Type B pancreatic cell (in vitro differentiated cells): ENCODE measurements at places on chromosomes 6 and 20.

DNA sequence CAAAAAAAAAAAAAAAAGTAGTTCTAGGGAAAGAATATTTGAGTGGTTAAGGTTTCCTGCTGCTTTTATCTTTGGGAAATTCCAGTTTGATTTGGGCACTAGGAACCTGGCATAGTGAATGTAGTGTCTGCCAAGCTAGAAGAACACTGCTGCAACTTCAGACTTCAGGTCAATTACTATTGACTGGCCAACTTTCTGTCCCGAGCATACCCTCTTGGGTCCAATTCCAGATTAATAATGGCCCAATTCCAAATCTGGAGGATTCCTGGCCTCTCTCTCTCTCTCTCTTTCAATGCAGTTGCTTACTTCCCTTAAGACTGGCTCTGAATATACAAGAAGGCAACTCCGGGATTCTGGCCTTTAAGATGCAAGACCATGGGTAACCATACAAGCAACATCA lies 74.9 kb downstream of the ANKEF1 start:
- H3K27ac ChIP-seq, result no peak overlapping the region
- H3K4me1 ChIP-seq, result peaks cover 4% of the 10 kb centered on the region
- no peak overlapping the region for H3K4me3 ChIP-seq
- H3K36me3 ChIP-seq, result no peaks in the 10 kb centered on the region
- peaks cover 3% of the 10 kb centered on the region for H3K27me3 ChIP-seq
- DNase-seq, result no peak

DNA sequence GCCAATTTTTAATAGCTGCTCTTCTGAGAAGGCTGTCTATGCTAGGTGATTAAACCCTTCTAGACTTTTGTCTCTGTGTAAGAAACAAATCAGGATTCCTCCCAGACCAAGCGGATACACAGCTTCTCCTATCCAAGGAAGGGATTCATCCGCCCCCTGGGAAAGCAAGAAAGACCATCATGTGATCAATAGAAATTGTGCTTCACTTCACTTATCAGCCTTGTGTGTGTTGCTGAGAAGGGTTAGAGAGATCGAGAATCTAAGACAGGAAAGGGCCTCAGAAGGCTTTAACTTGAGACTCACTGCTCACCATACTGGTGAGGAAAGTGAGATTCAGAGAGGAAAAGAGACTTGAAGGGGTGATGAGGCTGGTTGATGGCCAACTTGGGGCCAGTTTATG lies 1.5 kb downstream of the ABCC10 start:
- H3K4me1 ChIP-seq, result peaks cover 16% of the 10 kb centered on the region
- H3K27ac ChIP-seq, result peak overlapping the region; percentile 97
- DNase-seq, result no peak
- peak overlapping the region; percentile 96 for H3K4me3 ChIP-seq
- no peaks in the 10 kb centered on the region for H3K36me3 ChIP-seq

GRCh38 chr20:48690888-48691287 lies 136.9 kb downstream of the PREX1 start:
- DNase-seq, result no peak
- H3K4me1 ChIP-seq, result peaks cover 12% of the 10 kb centered on the region
- H3K27ac ChIP-seq, result no peak overlapping the region

GRCh38 chr6:232982-233640 lies 59.2 kb upstream of the DUSP22 start:
- H3K27ac ChIP-seq, result no peak overlapping the region
- H3K4me3 ChIP-seq, result no peak overlapping the region
- peaks cover 4% of the 10 kb centered on the region for H3K27me3 ChIP-seq
- no peaks in the 10 kb centered on the region for H3K36me3 ChIP-seq
- peaks cover 10% of the 10 kb centered on the region for H3K4me1 ChIP-seq

DNA sequence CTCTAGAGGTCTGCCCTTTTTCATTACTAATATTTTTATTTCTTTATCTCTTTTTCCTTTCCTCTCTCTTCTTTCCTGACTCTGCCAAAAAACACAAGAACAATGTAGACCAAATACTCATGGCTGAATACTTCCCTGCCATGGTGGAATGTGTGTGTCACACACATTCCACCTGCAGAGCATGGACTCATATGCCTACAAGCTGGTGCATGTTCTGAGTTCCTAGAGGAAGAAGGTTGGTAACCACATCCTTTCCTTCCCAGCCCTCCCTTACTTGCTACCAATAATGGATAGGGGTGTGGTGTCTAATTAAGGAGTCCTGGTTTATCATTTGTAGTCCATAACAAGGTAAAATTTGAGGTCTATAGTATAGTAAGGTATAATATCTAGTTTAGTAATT lies 15.2 kb upstream of the CST9L start:
- H3K27ac ChIP-seq, result no peak overlapping the region
- no peak overlapping the region for H3K4me3 ChIP-seq
- no peaks in the 10 kb centered on the region for H3K4me1 ChIP-seq
- no peaks in the 10 kb centered on the region for H3K36me3 ChIP-seq
- DNase-seq, result no peak
- H3K27me3 ChIP-seq, result peaks cover 4% of the 10 kb centered on the region

DNA sequence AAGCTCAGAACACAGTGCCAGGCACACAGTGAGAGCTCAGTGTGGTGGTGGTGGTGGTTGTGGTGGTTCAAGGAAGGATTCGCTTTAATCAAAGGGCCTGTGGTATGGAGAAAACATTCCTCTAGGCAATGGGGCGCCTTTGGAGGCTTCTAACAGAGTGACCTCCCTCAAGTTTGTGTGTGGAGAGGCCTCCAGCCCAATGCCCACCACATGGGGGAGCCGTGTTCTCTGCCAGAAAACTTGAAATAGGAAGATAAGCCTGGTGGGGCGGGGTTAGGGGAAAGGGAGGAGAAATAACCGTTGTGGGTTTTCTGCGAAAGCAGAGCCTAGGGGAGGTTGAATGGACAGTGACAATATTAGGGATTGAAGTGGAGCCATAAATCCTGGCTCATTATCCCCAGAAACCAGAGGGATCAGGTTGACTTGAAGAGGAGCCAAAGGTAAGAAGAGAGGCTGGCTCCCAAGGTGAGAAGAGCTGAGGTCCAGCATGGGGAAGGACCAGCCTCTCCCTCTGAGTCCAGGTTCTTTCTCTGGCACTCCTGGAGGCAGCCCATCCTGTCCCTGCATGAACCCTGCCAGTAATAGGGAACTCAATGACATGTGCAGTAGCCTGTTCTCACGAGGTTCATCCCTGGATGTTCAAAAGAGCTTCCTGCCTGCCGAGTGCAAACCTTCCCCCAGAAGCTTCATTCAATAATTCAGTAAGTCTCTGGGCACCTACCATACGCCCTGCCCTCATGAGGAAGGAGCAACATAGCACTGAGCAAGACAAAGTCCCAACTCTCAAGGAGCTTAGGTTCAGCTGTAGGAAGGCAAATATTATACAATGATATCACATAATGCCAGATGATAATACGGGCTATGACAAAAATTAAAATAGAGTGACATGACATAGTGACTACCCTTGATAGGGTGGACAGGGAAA lies 51.4 kb downstream of the TGM2 start:
- H3K36me3 ChIP-seq, result no peaks in the 10 kb centered on the region
- no peak overlapping the region for H3K4me3 ChIP-seq
- peak; percentile 55 for DNase-seq
- no peaks in the 10 kb centered on the region for H3K27me3 ChIP-seq
- H3K4me1 ChIP-seq, result peaks cover 28% of the 10 kb centered on the region

- H3K27ac ChIP-seq, result no peak overlapping the region
- H3K4me3 ChIP-seq, result no peak overlapping the region
- peaks cover 17% of the 10 kb centered on the region for H3K4me1 ChIP-seq
- no peak for DNase-seq
- peaks cover 3% of the 10 kb centered on the region for H3K27me3 ChIP-seq
These were observed 976.9 kb downstream of the KIF16B start for GRCh38 chr20:15596220-15596890.

DNA sequence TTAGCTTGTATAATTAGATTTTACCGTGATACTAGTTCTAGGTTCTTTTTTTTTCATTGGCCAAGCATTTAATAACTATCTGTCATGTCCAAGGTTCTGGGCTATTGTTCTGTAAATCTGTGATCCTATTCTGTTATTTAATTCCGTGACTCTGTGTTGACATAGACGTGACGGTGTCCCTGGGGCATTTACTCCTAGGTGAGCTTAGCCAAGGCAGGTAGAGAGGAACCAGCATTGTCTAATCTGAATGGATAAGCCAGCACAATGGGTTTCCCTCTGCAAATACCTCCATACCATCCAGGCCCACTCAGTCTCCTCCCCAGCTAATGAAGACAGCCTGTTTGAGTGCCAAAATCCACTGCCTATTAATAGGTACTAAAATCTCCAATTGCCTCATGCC lies 8.9 kb upstream of the CDSN start:
- no peaks in the 10 kb centered on the region for H3K36me3 ChIP-seq
- DNase-seq, result no peak
- peaks cover 23% of the 10 kb centered on the region for H3K27me3 ChIP-seq

- peaks cover 19% of the 10 kb centered on the region for H3K27me3 ChIP-seq
- peak overlapping the region; percentile 68 for H3K27ac ChIP-seq
- H3K36me3 ChIP-seq, result no peaks in the 10 kb centered on the region
These were observed 75.7 kb upstream of the FOXP4 start for GRCh38 chr6:41470331-41471063.

- H3K4me1 ChIP-seq, result peaks cover 15% of the 10 kb centered on the region
- no peak for DNase-seq
- H3K4me3 ChIP-seq, result no peak overlapping the region
- H3K27ac ChIP-seq, result no peak overlapping the region
These were observed 65.5 kb downstream of the SOBP start for GRCh38 chr6:107555449-107555848.

DNA sequence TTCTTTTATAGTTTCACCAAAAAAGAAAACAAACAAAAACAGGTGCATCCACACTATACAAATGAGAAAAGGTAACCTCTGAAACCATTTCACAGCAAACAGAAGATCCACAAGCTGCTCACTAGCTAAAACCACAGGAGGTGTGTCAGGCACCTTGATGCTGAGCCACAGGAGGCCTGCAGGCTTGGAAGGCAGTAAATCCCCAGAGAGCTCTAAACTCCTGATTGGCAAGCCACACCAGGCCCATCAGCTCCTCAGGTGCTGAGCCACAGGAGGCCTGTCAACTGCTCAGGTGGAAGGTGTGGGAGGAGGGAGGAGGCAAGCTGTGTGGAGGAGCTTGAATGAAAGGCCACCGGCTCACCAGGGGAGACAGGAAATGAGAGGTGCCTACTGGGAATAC lies 273.0 kb downstream of the PKHD1 start:
- peaks cover 5% of the 10 kb centered on the region for H3K4me1 ChIP-seq
- H3K27ac ChIP-seq, result no peak overlapping the region
- H3K36me3 ChIP-seq, result no peaks in the 10 kb centered on the region
- no peaks in the 10 kb centered on the region for H3K27me3 ChIP-seq

GRCh38 chr6:57177545-57178265 lies 5.6 kb downstream of the BAG2 start:
- no peak overlapping the region for H3K4me3 ChIP-seq
- H3K27me3 ChIP-seq, result peaks cover 9% of the 10 kb centered on the region
- H3K4me1 ChIP-seq, result peaks cover 14% of the 10 kb centered on the region
- H3K36me3 ChIP-seq, result peaks cover 14% of the 10 kb centered on the region

DNA sequence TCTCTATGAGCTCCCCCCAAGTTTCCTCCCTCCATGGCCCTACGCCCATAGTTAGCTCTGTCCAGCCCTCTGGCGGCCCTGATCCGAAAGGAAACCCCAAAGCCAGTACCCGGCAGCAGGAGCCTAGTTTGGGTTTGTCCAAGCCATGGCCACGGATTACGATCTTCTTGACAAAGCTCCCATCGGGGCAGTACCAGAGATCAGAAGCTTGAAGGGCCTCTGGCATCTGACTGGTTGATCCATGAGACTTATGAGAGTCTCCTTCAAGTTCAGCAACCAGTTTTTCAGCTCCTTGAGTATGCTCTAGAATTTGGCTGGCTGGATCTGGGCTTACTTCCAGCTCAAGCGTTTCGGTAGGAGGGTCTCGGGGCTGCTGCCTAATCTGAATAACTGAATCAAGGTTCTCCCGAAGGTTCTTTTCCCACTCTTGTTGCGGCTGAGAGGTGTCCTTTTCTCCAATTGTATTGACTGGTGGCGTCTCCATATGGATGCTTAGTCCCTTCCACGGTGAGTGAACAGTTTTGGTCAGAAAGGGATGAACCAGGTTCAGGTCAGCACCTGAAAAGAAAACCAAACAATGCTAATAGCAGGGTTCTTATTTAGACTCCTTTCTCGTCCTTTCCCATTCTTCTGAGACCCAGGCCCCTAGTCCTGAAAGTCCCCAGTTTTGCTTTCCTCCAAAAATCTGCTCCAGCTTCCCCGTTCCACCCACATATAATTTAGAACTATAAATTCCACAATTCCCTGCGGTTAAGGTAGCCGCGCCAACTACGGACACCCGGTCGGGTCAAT lies 595 bp downstream of the FKBPL start:
- peak overlapping the region; percentile 98 for H3K4me3 ChIP-seq
- H3K4me1 ChIP-seq, result peaks cover 32% of the 10 kb centered on the region
- peak overlapping the region; percentile 97 for H3K27ac ChIP-seq
- H3K27me3 ChIP-seq, result peaks cover 9% of the 10 kb centered on the region
- DNase-seq, result no peak

- H3K36me3 ChIP-seq, result no peaks in the 10 kb centered on the region
- no peak for DNase-seq
- no peak overlapping the region for H3K4me3 ChIP-seq
- H3K27ac ChIP-seq, result no peak overlapping the region
These were observed 51.1 kb upstream of the CST7 start for GRCh38 chr20:24897974-24898373.

- no peak overlapping the region for H3K27ac ChIP-seq
- H3K36me3 ChIP-seq, result no peaks in the 10 kb centered on the region
- no peak overlapping the region for H3K4me3 ChIP-seq
- no peak for DNase-seq
These were observed 45.1 kb upstream of the TBC1D7 start for GRCh38 chr6:13373488-13373886.

GRCh38 chr6:27188061-27188884 lies 59.2 kb upstream of the PRSS16 start:
- H3K36me3 ChIP-seq, result no peaks in the 10 kb centered on the region
- peak overlapping the region; percentile 93 for H3K27ac ChIP-seq
- no peak for DNase-seq
- no peaks in the 10 kb centered on the region for H3K27me3 ChIP-seq

GRCh38 chr6:43667245-43668150 lies 20.1 kb downstream of the MRPS18A start:
- H3K4me1 ChIP-seq, result peaks cover 35% of the 10 kb centered on the region
- peak overlapping the region; percentile 82 for H3K27ac ChIP-seq
- DNase-seq, result peak; percentile 92
- peak overlapping the region; percentile 75 for H3K4me3 ChIP-seq
- peaks cover 3% of the 10 kb centered on the region for H3K36me3 ChIP-seq
- no peaks in the 10 kb centered on the region for H3K27me3 ChIP-seq

DNA sequence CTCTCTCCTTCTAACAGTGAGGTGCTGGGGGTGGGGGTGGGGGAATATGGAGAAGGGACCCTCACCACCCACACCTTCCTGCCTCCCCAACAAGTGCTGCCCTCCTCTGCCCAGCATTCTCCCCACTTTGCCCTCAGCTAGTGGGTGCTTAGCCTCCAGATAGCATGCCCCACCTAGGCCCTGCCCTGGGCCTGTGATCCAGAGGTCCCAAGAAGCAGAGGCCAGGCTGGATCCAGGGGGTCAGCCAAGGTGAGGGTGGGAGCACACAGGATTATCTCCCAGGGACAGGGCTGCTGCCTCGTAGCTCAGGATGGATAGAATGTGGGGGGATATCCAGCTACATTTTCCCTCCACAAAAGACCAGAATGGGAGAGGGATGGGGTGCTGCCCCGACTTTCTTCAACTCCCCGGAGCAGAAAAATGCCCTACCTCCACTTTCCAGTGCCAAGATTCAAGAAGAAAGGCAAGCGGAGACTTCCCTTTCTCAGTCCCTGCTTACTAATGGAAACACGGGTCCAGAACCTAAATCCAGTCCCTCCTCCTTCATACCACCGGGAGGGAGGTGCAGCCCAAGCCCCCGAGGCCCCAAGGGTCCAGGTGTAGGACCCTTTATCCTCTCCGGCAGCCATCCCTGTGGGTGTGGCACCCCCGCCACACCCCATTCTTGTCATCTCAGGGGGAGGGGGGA lies 987 bp downstream of the ADISSP start:
- peaks cover 26% of the 10 kb centered on the region for H3K4me1 ChIP-seq
- H3K27me3 ChIP-seq, result no peaks in the 10 kb centered on the region
- no peaks in the 10 kb centered on the region for H3K36me3 ChIP-seq
- H3K4me3 ChIP-seq, result peak overlapping the region; percentile 86
